Smooth muscle cell of bladder (primary cell): ENCODE measurements at places on chromosomes 11 and 22. TPM values are rescaled to one million over a fixed set of nuclear protein-coding genes. Genes with fewer than 3 reads are reported as not detected.

AP1B1 gene
- total RNA-seq, result 42.5 and 51.3 TPM in 2 replicates

CNGA4 gene
- total RNA-seq, result under 0.01 and 0.09 TPM in 2 replicates

CREBZF gene
- 31.0 and 32.4 TPM in 2 replicates for total RNA-seq

C22orf31 gene
- total RNA-seq, result 0.14 TPM in 1 of 2 replicates, not detected in the other

SCN4B gene
- under 0.01 and 0.14 TPM in 2 replicates for total RNA-seq

FDXACB1 gene
- 1.3 and 1.8 TPM in 2 replicates for total RNA-seq

RPUSD4 gene
- 26.0 and 30.5 TPM in 2 replicates for total RNA-seq

ZBTB44 gene
- total RNA-seq, result 21.6 and 29.4 TPM in 2 replicates

VSIG10L2 gene
- 0.14 TPM in 1 of 2 replicates, not detected in the other for total RNA-seq

ZNRD2 gene
- total RNA-seq, result 32.0 and 32.6 TPM in 2 replicates

ACR gene
- total RNA-seq, result not detected in 2 replicates

SLC22A24 gene
- not detected in 2 replicates for total RNA-seq

RPS6KA4 gene
- 24.7 and 28.3 TPM in 2 replicates for total RNA-seq

KRTAP5-9 gene
- not detected in 2 replicates for total RNA-seq

ZC3H7B gene
- total RNA-seq, result 57.3 and 58.1 TPM in 2 replicates

PANX2 gene
- 0.85 and 1.0 TPM in 2 replicates for total RNA-seq

GP1BB gene
- total RNA-seq, result 1.00 and 1.5 TPM in 2 replicates

HEPN1 gene
- not detected in 2 replicates for total RNA-seq

THAP12 gene
- 32.1 and 33.7 TPM in 2 replicates for total RNA-seq

TYR gene
- not detected in 2 replicates for total RNA-seq

CLCF1 gene
- total RNA-seq, result 3.4 and 4.4 TPM in 2 replicates

KDM2A gene
- 29.3 and 39.8 TPM in 2 replicates for total RNA-seq

PATE4 gene
- not detected in 2 replicates for total RNA-seq

TMPRSS4 gene
- not detected in 2 replicates for total RNA-seq

DDI1 gene
- total RNA-seq, result under 0.01 TPM in 1 of 2 replicates, not detected in the other
